Endodermal cell (in vitro differentiated cells): ENCODE measurements at places on chromosomes 6 and 20. TPM values are rescaled to one million over a fixed set of nuclear protein-coding genes. Genes with fewer than 3 reads are reported as not detected.
A peak's percentile ranks its signal among the peaks of the same experiment; 100 is the strongest.

GRCh38 chr20:41482647-41483552 is 116.3 kb upstream of the EMILIN3 start:
- peaks cover 77% of the 10 kb centered on the region for H3K36me3 ChIP-seq
- H3K27me3 ChIP-seq: no peaks in the 10 kb centered on the region
- no peak for DNase-seq
- H3K4me1 ChIP-seq: no peaks in the 10 kb centered on the region

DNA sequence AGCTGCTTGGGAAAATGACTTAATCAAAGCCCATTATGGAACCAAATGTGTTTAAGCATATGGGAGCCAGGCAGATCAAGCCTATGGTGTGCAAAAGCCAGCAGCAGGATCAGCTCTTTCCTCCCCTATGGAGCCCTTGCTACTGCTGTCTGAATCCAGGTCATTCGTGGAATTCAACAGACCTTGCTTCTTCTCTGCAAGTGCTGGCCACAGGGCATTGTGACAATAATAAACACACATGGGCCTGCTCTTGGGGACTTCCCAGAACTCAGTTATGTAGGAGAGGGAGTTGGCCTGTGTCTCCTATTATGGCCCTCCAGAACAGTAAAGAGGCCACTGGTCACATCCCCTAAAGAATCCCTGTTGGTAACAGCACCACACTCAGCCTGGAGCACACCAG is 18.6 kb downstream of the GFOD1 start:
- H3K27me3 ChIP-seq: no peaks in the 10 kb centered on the region
- no peak overlapping the region for H3K27ac ChIP-seq
- DNase-seq: peak; percentile 25
- H3K36me3 ChIP-seq: no peaks in the 10 kb centered on the region
- no peak overlapping the region for H3K4me3 ChIP-seq

DNA sequence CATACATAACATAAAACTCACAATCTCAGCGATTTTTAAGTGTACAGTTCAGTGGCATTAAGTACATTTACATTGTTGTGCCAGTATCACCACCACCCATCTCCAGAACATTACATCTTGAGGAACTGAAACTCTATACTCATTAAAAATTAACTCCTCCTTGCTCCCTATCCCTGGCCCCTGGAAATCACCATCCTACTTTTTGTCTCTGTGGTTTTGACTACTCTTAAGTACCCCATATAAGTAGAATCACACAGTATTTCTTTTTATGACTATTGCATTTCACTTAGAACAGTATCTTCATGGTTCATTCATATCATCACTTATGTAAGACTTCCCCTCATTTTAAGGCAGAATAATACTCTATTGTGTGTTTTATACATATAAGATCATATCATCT is 1108.1 kb downstream of the GRIK2 start:
- no peaks in the 10 kb centered on the region for H3K27me3 ChIP-seq
- H3K4me3 ChIP-seq: no peak overlapping the region
- no peaks in the 10 kb centered on the region for H3K36me3 ChIP-seq
- no peak overlapping the region for H3K27ac ChIP-seq
- H3K4me1 ChIP-seq: no peaks in the 10 kb centered on the region
- DNase-seq: no peak

Gene TRAPPC3L
- total RNA-seq: not detected in 2 replicates

DNA sequence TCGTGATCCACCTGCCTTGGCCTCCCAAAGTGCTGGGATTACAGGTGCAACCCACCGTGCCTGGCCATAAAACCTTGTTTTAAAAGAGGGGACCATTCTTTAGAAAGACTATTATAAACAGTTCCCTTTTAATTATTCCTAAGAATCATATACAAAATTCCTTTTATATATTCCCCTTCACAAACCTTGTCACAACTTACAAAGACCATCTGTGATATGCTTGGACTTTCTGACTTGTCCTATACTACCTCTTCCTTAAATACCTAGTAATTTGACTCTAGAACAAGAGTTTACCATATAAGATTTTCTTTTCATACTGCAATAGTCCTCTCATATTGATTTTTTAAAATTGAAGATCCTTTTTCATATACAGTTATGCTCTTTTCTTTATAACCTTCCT is 135.8 kb upstream of the PRSS16 start:
- no peak overlapping the region for H3K27ac ChIP-seq
- no peak overlapping the region for H3K4me3 ChIP-seq
- H3K4me1 ChIP-seq: no peaks in the 10 kb centered on the region
- H3K36me3 ChIP-seq: no peaks in the 10 kb centered on the region

Gene SNRPB
- 202 to 316 TPM (median 310 TPM) in 3 replicates for total RNA-seq

DNA sequence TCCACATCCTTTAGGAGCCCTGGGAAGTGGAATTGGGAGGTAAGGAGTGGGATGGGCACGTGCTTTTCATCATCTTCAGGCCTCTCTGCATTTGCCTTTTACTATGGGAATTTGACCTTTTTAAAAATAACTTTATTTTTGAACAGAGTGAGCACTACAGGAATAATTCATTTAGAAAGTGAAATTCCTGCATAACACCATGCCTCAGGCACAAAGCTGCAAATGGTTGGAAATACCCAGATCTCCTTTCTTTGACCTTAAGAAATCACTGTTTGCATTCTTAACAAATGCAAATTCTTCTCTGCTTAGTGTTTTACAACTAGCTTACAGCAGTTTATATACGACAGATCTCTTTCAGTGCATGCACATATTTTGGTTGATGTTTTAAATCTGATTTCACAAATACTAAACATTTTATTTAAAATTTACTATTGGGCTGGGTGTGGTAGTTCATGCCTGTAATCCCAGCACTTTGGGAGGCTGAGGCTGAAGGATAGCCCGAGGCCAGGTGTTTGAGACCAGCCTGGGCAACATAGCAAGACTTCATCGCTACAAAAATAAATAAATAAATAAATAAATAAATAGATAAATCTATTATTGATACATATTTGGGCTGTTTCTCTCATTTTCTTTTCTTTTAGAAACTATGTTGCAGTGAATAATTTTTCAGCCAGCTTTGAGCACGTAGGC is 24.5 kb downstream of the CST8 start:
- H3K4me3 ChIP-seq: no peak overlapping the region
- DNase-seq: no peak
- H3K4me1 ChIP-seq: no peaks in the 10 kb centered on the region

DNA sequence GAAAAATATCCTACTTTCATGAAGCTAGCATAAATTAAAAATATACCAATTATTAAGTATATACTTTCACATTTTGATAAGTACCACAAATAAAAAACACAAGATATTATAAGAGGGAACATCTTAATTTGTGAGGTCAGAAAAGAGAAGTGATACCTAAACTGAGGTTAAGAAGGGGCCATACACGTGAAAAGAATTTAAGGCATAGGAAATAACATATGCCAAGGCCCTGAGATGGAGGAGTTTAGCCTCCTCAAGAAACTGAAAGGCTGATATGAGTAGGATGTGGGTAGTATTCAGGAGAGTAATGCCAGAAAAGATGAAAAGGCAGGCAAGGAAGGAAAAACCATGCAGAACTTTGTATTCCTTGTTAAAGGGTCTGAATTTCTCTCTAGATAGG is 116.6 kb upstream of the HTR1E start:
- no peaks in the 10 kb centered on the region for H3K36me3 ChIP-seq
- H3K4me3 ChIP-seq: no peak overlapping the region
- no peaks in the 10 kb centered on the region for H3K27me3 ChIP-seq
- DNase-seq: no peak

- no peaks in the 10 kb centered on the region for H3K27me3 ChIP-seq
- no peak overlapping the region for H3K4me3 ChIP-seq
- no peaks in the 10 kb centered on the region for H3K4me1 ChIP-seq
- DNase-seq: no peak
- H3K27ac ChIP-seq: no peak overlapping the region
- H3K36me3 ChIP-seq: no peaks in the 10 kb centered on the region
These were observed 56.5 kb upstream of the RNF144B start for GRCh38 chr6:18330548-18331081.

DNA sequence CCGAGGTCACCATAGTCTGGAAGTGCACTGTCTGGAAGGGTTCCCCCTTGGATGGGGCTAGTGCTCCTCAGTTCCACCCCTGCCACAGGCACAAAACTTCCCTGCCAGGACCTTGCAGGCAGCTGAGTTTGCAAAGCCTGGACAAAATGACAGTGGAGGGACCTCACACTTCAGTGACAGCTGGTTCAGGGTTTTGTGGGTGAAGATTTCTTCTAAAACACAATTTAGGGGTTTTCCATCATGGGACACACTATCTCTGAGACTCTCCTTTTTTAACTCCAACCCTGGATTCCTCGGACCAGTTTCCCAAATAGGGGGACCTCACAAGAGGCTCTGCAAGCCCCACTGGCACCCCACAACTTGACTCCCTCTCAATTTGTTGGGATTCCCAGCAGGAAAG is 33.6 kb upstream of the PREX1 start:
- no peaks in the 10 kb centered on the region for H3K27me3 ChIP-seq
- peaks cover 15% of the 10 kb centered on the region for H3K4me1 ChIP-seq
- H3K4me3 ChIP-seq: no peak overlapping the region
- no peak overlapping the region for H3K27ac ChIP-seq
- DNase-seq: no peak

Gene HLA-DMA
- 4.9 and 6.1 TPM in 2 replicates for total RNA-seq

DNA sequence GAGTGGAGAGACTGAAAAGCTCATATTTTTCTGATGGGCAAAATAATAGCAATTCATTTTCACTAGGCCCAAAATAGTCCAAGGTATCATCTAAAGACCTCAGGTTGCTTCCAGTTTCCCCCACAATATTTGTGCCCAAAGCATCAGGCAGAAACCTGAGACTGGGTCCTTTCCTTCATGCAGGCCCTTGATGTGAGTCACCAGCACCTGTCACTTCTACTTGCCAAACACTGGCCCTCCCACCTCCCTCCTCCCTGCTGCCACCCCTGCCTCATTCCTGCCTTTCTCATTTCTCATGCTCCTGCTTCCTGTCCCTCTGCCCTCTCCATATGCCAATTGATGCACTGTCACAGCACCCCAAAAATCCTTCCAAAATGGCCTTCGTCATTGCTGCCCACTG is 230.4 kb upstream of the CST7 start:
- H3K4me3 ChIP-seq: no peak overlapping the region
- peaks cover 2% of the 10 kb centered on the region for H3K4me1 ChIP-seq
- no peaks in the 10 kb centered on the region for H3K36me3 ChIP-seq
- H3K27me3 ChIP-seq: no peaks in the 10 kb centered on the region
- H3K27ac ChIP-seq: no peak overlapping the region
- DNase-seq: peak; percentile 67
